Occipital lobe (tissue), 3 donors: ENCODE measurements at places on chromosomes 2 and 18.

DNA sequence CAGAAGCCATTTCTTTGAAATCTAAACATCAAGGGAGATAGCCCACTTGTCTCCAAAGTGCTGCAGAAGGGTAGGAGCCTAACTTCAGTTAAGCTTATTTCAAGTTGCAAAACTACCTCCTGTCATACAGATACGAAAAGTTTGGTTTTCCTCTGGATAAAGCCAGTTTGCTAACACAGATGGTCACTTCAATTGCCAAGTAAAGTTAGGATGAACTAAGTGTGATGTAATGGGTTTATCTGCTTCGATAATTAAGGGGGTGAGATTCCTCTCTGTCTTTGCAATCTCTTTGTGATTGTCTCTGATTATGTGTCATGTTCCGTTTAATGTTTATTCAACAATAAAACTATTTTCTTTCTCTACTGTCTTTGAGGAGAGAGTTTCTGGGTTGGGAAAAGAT lies 156.4 kb downstream of the SLC39A10 start:
- no peak for DNase-seq

- no peak for DNase-seq
These were observed 131.7 kb downstream of the KLHL29 start for GRCh38 chr2:23516520-23517256.

GRCh38 chr2:25159949-25160348 lies 8.4 kb downstream of the POMC start:
- DNase-seq: no peak

DNA sequence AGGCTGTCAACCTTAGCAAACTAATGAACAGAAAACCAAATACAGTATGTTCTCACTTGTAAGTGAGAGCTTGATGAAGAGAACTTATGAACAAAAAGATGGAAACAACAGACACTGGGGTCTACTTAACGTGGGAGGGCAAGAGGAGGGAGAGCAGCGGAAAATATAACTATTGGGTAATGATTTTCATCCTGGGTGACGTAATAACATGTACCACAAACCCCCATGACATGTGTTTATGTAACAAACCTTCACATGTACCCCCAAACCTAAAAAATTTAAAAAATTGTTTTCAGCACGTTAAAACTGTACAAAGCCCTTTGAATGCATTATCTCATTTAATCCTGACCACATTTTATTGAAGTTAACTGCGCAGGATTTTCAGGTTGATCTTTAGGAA lies 64.9 kb upstream of the RBMS1 start:
- no peak for DNase-seq

DNA sequence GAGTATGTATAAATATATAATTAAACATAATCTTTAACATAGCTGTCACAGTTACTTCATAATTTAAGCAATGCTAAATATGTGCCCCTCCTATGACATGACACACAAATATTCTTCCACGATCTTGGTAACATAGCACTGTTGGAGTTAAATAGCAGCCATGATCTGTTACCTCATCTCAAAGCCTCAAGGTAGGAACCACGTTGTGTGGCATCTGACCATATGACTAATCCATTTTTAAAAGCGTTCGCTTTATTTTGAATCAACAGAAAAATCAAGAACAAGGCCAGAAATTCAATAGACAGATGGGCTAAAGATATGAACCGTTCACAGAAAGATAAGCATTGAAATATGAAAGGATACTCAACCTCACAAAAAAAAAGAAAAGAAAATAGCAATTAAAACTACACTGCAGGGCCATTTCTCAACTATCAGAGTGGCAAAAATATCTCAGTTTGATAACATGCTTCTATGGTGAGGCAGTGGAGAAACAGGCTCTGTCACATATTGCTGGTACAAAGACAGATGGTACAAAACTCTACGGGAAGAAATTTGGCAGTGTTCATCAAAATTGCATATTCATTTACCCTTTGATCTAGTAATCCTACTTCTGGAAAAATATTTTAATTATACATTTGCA lies 105.9 kb downstream of the TMX3 start:
- no peak for DNase-seq

- DNase-seq: no peak
These were observed 221.5 kb downstream of the TFCP2L1 start for GRCh38 chr2:121063471-121063870.

GRCh38 chr18:24043403-24043802 lies 28.8 kb downstream of the TTC39C start:
- DNase-seq: no peak

DNA sequence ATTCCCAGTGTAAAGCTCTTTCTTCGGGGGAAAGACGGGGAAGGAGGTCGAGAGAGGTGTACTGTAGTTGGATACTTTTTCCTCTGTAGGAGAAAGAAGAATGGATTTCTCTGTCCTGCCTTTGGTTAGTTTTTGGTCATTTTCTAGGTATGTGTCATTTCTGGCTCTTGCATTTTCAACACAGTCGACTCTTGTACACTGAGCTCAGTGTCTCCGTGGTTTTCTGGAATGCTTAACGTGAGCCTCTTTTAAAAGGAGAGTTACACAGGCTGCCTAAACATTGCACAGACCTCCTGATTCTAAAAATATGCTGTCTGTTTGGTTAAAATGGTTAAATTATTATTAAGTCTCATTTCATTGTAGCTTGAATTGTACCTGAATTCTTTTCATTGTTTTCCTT lies 21.8 kb upstream of the GLS start:
- DNase-seq: no peak
